ENCODE measurements at places on chromosomes 12 and 14.

DNA sequence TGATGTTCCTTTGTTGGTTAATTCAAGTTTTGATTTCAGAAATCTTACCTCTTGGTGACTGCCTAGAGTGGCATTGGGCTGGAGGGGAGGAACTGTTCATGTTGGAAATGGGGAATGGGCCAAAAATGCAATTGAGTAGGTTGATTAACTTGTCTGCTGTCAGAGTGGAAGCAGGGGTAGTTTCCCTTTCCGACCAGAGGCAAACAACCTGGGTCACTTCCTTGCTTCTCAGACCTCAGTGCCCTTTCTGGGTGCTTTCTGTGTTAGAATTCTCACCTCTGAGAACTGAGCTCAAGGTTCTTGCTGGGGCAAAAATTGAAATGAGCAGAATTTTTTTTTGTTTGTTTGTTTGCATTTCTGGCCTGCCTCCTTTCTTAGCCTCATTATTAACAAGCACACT is 2.3 kb upstream of the M6PR start:
- DNase-seq: peak; percentile 62

DNA sequence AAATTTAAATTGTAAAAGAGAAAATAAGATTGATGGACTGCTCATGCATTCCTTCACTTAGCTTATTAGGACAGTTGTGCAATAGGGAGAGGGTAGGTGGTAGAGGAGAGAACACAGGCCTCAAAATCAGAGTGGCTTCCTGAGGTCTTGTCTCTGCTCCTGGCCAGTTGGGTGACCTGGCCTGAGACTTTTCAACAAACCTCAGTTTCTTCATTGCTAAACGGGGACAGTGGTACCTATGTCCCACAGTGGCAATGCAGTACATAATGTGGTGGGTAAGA is 2.6 kb downstream of the MAP3K12 start:
- no peak for DNase-seq

GRCh38 chr14:77491056-77491455 is 7.6 kb downstream of the ISM2 start:
- no peak for DNase-seq

GRCh38 chr12:76065917-76066316 is 18.6 kb downstream of the NAP1L1 start:
- no peak for DNase-seq

DNA sequence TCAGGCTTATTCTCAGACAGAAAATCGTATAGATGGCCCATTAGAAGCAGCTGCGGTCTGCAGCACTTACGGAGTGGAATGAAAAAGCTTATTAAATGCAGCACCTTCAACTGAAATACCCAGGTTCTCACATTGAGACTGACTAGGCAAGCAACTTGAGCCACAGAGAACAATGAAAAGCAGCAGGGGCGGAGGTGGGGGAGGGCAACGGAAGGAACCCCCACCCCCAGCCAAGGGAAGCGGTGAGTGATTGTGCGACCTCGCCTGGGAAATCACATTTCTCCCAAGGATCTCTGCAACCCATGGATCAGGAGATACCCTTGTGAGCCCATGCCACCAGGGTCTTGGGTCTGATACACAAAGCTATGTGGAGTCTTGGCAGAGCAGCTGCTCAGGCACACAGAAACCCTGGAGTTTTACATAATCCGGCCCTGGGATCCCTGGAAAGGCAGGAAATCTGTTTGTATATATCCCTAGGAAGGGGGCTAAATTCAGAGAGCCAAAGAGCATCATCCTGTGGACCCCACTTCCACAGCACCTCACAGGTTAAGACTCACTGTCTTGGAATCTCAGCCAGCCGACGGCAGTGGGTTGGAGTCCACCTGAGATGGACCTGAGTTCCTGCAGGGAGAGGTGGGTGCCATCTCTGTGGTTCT is 38.1 kb downstream of the PZP start:
- DNase-seq: no peak

DNA sequence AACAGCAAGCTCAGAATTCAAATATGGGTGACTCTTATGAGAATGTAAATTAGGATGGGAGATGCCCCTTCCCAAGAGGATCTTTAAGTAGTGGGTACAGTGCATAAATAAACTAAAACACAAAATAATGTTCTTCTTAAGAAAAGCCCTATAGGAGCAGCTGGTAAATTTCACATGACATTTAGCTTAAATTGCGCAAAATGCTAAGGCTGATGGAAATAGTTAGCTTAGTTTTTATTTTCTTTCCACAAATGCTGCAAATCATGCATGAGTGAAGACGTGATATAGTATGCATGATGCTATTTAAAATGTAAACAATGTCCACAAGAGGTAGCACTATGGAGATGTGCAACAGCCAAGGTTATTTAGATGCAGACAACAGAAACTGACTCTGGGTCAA is 328.1 kb downstream of the ATP23 start:
- no peak for DNase-seq

Measured in CD4-positive, alpha-beta T cell treated with Interleukin-4 for 4 hours (primary cell).